ENCODE measurements at places on chromosomes 12 and 14.

DNA sequence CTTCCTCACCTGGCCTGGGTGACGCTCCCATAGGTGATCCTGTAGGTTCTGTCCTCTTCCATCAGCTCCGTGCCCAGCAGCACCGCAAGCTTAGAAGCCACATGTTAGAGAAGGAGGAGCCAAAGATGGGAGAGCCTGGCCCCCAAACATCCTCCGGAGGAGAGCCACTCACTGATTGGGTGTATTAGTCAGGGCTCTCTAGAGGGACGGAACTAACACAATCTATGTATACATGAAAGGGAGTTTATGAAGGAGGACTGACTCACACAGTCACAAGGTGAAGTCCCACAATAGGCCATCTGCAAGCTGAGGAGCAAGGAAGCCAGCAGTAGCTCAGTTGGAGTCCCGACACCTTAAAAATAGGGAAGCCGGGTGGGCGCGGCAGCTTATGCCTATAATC, 1273.1 kb upstream of the TMEM132C start:
- no peak for DNase-seq

DNA sequence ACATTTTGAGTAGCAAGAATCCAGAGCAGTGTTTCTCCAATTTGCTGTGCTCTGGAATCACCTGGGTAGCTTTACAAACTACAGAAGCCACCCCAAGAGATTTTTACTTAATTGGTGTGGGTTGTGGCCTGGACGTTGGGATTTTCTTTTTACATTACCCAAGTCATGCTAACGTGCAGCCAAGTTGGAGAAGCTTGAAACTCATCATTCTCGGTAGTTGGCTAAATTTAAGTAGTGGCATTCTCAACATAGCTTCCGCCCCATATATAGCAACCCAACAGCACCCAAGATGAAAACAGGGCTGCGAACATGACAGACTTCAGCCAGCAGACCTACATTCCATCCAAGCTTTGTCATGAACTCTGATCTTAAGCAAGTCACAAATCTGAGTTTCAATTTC, 25.0 kb downstream of the DAD1 start:
- DNase-seq, result no peak

- no peak for DNase-seq
Measured at GRCh38 chr14:62097824-62098223, 335.6 kb downstream of the SNAPC1 start.

DNA sequence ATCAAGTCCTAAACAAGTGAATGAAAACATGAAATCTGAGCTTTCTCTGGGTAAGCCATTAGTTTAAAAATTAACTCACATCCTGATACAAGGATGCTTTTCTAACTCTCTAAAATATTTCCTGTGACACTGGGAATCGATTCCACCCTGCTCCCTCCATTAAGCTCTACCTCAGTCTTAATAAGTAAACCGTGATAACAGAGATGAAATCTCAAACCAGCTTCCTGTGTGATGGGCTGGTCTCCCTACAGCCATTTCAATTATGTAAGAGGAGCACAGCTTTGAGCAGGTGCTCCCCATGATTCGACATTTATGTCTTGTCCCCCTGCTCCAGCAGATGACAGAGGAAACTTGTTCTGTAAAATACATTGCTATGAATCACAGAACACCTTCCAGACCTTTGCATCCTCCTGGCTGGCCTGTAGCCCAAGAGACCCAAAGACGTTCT, 59.0 kb downstream of the GAS2L3 start:
- DNase-seq, result no peak

GRCh38 chr14:33103489-33103888, 164.8 kb downstream of the NPAS3 start:
- no peak for DNase-seq

Data from AML-193 (cell line).